ENCODE measurements at places on chromosomes 4 and X.

GRCh38 chr4:81465406-81466340 lies 6.0 kb downstream of the RASGEF1B start:
- DNase-seq, result no peak

GRCh38 chrX:11619441-11619840 lies 46.3 kb downstream of the ARHGAP6 start:
- no peak for DNase-seq

GRCh38 chrX:68175562-68175961 lies 257.7 kb downstream of the OPHN1 start:
- DNase-seq, result no peak

DNA sequence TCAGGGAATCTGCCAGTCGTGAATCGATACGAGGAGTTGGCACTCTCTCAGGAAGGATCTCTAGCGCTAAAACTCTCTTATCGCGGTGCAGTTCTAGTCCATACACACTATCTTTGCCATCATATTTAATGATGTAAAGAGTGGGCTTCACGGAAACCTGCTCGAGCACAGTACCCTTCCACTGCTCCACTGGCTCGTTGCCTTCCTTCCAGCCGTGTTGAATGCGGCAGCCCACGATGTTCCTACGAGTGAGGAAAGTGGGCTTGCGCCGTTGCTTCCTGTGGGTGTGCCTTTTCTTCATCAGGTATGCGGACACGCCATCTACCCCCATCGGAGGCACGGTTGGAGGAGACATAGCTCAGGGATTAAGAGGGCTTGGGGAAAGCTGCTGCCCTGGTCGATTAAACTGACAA lies 661 bp downstream of the SPIN4 start:
- DNase-seq, result no peak

- no peak for DNase-seq
Measured at GRCh38 chr4:188941524-188942119, 802.4 kb downstream of the TRIML1 start.

GRCh38 chr4:124183926-124184325 lies 528.6 kb downstream of the ANKRD50 start:
- no peak for DNase-seq

GRCh38 chrX:3527166-3527565 lies 180.7 kb upstream of the MXRA5 start:
- no peak for DNase-seq

- no peak for DNase-seq
Measured at GRCh38 chrX:110399497-110399896, 40.8 kb downstream of the RTL9 start.

DNA sequence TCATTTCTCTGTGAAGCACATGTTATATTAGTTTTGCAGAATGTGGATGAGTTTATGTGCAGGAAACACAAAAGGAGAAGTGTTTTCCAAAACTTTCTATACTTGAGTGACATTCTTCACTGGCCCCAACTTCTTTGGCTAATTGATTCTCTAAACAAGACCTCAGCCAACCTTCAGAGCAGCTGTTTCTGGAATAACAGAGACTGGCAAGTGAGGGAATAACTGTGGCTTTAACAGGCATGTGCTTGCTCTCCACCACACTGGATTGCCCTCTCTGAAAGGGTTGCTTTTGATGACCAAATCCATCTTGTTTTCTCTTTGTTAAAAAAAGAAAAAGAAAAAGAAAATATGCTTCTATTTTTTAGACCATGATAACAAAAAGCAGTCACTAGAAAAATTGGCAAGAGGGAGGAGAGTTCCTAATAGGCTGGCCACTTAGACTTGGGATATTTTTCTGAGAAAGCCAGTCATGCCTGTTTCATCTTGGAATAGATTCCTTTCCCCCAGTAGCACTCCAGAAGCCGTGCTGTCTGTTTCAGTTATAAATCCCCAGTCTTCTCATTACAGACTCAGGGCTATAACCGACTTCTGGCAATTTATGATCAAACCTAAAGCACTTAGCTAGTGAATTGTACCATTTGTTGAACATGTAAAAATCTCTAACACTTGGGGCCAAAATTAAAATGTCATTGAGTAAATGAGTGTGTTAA lies 295.0 kb upstream of the NR3C2 start:
- DNase-seq, result no peak

- no peak for DNase-seq
Measured at GRCh38 chr4:159150396-159150795, 47.5 kb downstream of the RAPGEF2 start.

GRCh38 chr4:67475155-67475554 lies 70.1 kb downstream of the CENPC start:
- no peak for DNase-seq

- no peak for DNase-seq
Measured at GRCh38 chr4:154560824-154561231, 2.0 kb upstream of the FGB start.

DNA sequence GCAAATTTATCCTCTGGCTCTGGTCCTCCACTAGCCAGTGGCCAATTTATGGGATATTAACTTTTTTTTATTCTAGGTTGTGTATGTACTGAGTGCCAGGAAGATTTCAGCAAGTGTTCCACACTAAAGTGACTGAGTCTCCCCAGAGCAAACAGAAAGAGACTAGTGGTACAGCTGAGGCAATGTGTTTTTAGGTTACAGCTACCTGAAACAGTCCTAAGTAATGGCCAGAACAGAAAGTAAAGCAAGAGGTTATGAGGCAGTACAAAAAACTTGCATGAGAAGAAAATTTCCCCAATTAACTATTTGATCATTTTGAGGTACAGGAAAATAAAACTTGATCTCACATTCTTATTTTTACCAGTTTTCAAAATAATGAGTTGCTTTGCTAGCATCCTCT lies 31.2 kb downstream of the PRDM8 start:
- no peak for DNase-seq

DNA sequence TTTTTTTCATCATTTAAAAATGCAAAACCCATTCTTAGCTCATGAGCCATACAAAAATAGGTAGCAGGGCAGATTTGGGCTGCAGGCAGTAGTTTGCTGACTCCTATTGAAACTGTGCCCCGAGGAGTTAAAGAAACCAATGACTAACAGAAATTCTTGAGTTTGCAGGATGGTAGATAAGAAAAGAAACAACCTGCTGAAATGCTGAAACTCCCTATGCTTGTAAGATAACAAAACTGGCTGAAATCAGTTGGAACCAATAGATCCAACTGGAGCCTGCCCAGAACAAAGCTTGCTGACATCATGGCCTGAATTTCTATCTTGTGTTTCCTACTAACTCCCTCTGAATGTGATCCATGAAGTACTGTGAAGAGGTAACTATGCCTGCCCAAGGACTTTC lies 68.6 kb downstream of the ANOS1 start:
- no peak for DNase-seq

DNA sequence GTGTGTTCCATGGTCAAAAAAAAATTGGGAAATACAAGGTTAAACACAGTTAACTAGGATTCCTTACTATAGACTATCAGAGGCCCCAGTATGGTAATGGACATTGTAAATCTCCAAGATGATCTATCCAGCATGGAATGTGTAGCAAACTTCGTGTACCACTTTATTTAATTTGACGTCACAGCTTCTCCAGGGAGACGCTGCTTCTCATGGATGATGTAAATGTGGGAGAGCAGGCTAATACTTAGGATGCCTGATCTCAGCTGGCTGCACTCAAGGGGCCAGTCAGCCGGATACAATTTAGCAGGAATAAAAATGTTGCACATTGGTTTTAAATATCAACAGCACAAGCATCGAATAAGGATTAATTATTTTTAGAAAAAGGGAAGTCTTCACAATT lies 111.7 kb upstream of the HPF1 start:
- DNase-seq, result no peak

GRCh38 chrX:3943965-3944364 lies 230.5 kb upstream of the PRKX start:
- DNase-seq, result no peak

DNA sequence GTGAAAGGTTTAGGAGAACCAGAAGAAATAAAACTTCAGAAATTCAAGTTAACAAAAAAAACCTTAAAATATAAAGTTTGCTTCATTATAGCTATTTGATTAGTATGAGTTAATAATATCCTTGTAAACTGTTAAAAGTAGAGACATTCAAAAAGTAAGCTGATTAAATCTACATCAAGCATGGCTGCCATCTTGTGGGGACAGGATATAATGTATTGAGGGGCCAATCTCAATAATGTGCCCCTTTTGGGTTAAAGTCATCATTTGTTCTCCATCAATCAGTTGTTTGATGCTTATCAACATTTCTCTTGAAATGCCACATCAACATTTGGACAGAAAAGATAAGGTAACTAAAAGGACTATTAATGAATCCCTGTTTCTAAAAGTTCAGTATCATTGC lies 4.6 kb upstream of the GRID2 start:
- DNase-seq, result no peak

DNA sequence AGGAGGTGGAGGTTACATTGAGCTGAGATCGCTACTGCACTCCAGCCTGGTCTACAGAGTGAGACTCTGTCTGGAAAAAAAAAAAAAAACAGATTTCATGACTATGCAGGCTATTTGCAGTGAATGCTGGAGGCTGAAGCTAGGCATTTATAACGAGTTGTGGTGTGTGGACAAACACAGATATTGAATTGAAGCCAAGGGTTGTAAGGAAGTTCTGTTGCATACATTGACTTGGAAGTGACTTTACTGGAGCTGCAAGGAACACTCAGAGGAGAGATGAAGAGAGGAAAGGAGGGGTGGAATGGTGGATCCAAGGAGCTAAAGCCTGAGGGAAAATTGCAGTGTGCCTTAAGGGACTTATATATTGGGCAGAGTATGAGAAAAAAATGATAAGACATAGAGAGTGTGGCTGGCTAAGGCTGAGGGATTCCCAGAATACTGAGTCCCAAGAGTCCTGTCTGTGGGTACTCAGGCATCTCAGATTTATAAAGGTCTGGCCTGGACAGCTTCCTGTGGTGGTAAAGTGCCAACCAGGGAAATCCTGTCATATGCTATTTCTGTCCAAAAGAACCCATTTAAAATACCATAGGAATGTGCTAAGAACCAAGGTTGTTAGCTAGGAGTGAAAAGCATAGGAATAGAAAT lies 87.8 kb upstream of the GUCY1A1 start:
- no peak for DNase-seq

Measured in amygdala (tissue), 56 donors.